ENCODE measurements at places on chromosomes 7 and 10.

- DNase-seq: no peak
These were observed 28.2 kb downstream of the PTPRE start for GRCh38 chr10:127935071-127935561.

GRCh38 chr7:39386718-39387117 is 179.5 kb upstream of the YAE1 start:
- no peak for DNase-seq

DNA sequence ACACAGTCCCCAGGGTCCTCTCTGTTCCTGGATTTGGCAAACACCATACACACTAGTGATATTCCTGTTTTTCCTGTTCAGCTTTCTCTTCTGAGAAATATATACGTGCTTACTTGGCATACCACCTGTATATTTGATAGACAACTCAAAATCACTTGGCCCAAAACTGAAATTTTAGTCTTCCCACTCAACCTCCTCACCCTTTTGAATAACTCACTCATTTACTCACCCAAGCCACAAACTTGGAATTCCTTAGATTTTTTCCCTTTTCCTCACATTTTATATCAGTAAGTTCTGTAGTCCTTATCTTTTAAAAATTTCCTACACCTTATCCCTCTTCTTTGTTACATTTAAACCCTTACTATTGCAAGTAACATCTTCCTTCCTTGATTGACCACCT is 143.4 kb downstream of the PPP1R3A start:
- no peak for DNase-seq

GRCh38 chr7:130921391-130922180 is 187.6 kb upstream of the KLF14 start:
- no peak for DNase-seq

DNA sequence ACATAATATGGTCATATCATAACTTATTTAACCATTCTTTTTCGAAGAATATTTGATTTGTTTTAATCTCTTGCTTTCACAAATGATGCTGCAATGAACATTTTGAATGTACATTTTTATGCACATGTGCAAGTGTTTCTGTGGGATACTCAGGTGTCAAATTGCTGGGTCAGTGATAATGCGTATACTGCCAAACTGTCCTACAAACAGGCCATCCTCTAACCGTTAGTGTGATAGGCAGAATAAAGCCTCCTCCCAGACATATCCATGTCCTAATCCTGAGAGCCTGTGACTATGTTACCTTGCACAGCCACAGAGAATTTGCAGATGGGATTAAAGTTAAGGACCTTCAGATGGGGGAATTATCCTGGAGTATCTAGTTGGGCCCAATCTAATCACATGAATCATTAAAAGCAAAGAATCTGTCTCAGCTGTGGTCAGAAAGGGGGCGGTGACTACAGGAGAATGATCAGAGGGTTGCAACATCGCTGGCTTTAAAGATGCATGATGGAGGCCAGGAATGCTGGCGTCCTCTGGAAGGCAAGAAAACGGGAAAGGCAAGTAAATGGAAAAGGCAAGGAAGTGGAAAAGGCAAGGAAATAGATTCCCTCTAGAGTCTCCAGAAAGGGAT is 46.7 kb downstream of the FZD1 start:
- DNase-seq: no peak

- no peak for DNase-seq
These were observed 47.3 kb downstream of the PIP4K2A start for GRCh38 chr10:22667093-22667480.

DNA sequence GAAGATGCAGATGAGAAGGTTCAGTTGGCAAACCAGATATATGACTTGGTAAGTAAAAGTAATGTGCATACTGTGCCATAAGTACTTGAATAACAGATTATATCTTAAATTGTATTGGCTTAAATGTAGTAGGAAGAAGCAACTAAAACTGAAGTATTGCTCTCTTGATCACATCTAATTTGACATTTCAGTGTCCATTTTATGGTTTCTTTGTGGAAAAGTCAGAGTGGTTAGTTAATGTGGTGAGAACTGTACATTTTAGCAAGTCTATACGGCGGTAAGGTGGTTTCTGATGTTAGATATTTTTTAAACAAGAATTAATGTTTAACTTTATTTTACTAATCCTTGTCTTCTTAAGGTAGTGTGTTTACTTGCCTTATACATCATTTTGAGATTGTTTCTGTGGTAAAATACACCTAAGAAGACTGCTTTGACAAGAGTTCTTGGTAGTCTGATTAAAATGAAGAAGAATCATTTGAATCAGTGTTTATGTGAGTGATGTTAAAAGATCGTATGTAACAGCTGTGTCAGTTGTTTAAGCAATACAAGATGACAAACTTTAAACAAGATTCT is 5.1 kb downstream of the ING3 start:
- DNase-seq: peak; percentile 66

- no peak for DNase-seq
These were observed 25.6 kb upstream of the GRID1 start for GRCh38 chr10:86391986-86392722.

- DNase-seq: peak; percentile 25
These were observed at the start of gene FAM13C for GRCh38 chr10:59362144-59362958. Gene FAM13C (minus strand): TSS chr10:59362549. CDS start chr10:59362460, 89 bp downstream.

GRCh38 chr7:157528785-157529341 is 192.1 kb downstream of the DNAJB6 start:
- DNase-seq: no peak

DNA sequence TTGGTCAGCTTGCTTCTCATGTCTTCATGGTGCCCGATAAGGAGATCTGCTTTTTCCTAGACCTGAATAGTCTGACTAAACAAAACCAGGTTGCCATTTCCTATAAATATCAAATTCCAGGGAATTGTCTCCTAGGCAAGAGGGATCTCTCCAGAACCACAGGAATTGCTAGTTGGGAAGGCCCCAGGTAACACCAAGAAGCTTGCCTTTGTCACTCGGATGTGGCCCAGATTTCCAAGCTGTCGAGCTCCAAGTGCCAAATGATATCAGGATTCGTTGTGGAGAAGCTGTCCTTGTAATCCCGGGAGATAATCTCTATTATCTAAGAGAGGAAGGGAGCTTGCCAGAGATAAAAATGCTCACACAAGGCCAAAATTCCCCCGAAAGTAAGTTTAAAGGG is 1288.5 kb upstream of the AUTS2 start:
- DNase-seq: no peak

- peak; percentile 8 for DNase-seq
These were observed 44.3 kb downstream of the MACC1 start for GRCh38 chr7:20172736-20173334.

GRCh38 chr7:38628630-38629385 is 2.4 kb downstream of the AMPH start:
- DNase-seq: no peak

DNA sequence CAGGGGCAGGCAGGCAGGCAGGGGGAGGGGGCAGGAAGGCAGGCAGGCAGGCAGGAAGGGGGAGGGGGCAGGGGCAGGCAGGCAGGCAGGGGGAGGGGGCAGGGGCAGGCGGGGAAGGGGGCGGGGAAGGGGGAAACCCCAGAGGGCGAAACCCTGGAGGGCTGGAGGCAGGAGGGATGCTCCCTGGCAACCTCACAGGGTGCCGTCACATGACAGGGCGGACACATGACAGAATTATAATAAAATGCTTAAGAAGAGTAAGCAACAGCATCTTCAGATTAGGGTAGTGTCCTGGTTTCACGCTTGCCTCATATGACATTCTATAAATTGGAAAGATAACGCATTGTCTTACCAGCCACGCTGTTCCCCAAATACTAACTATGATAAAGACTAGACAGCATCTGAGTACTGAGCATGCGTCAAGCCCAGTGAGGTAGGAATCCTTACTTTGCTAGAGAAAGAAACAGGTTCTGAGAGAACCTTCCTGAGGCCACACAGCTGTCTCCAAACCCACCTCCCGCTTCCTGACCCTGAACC is 131.6 kb downstream of the DIP2C start:
- DNase-seq: no peak

DNA sequence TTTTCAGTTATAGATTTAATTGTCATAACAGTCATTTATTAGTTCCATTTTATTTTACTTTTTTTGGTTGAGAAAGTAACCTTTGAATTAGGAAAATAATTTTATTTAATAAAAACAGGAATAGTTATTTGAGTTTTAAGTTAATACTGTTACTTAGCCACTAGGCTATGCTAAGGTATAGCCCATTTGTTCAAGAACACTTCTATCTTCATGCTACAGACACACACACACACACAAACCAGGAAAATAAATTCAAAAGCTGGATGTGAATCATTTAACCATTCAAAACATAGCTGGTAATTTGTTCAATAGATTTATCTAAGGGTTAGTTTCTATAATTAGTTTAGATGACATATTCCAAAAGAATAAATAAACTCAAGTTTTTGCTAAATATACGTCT is 148.4 kb downstream of the RNF133 start:
- no peak for DNase-seq

GRCh38 chr7:17942231-17942630 is 1.9 kb upstream of the SNX13 start:
- DNase-seq: no peak

DNA sequence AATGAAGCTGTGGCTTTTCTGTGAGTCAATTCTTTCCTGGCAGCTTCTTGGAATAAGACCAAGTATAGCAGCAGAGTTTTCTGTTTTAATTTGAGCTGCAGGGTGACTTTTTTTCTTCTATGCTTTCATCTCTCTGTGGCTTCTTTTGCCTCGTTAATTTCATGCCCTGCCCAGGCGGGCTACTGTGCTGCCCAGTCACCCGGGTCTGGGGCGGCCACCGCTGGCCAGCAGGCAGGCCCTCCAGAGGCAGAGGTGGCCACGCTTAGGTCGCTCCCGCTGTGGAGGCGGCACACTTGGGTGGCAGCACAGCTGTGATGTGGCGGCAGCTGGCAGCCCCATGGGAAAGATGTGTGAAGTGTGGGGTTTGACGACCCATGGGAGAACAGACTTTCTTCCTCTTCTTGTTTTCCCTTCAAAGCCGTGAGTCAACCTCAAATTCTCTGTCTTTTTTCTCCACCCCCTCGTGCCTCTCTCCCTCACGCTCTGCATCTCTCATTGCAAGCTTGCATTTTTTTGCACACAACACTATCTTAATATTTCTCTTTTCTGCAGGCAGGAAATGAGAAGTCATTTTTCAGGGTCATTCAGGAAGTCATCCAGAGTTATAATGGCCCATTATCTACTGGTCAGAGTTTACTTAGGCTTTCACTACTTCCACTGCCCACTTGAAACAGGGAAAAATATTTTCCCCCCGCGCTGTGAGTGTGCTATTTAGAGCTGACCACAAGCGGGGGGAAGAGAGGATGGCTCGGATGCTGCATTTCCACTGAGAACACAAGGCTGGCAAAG is 67.8 kb downstream of the EGFR start:
- peak; percentile 25 for DNase-seq

- no peak for DNase-seq
These were observed 1.7 kb upstream of the VGF start for GRCh38 chr7:101166909-101167644.

DNA sequence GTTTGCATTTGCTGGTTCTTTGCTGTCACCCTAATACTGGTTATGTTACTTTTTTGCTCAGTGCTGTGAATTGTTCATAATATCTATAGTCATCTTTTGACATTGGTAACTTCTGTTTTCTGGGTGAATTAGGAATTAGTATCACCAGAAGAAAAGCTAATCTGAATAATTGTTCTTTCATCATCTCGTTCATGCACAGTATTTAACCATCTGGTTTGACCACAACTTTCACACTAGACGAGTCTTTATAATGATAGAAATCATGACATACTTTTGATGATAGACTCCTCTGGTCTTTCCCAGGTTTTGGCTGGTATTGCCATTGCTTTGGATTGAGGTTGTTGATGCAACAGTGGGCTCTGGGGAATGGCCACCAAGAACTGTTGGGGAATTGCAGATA is 25.1 kb downstream of the SGPL1 start:
- DNase-seq: no peak

- DNase-seq: no peak
These were observed 24.2 kb downstream of the PIP4K2A start for GRCh38 chr10:22690158-22690557.

DNA sequence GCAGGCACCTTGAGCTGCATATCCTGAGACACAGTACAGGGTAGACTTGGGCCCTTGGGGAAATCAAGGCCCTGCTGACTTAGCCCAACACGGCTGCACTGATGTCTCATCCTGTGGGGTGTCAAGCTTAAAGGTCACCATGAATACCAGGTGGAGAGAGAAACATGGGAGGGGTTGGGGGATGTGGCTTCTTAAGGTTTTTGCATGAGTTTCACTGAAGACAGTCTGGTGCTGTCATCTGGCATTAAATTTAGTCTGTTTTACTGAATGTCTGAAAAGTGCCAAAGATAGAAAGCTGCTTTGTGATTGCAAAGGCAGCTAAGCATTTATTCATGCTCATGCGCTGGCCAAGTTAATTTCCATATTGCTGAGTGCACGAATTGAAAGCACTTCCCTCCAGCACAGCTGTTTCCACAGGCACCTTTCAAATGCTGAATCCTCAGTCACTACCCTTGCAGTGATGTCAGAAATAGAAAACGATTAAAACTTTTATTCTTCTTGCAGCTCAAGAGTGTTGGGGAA is 102.1 kb downstream of the OSBPL3 start:
- DNase-seq: peak; percentile 23

DNA sequence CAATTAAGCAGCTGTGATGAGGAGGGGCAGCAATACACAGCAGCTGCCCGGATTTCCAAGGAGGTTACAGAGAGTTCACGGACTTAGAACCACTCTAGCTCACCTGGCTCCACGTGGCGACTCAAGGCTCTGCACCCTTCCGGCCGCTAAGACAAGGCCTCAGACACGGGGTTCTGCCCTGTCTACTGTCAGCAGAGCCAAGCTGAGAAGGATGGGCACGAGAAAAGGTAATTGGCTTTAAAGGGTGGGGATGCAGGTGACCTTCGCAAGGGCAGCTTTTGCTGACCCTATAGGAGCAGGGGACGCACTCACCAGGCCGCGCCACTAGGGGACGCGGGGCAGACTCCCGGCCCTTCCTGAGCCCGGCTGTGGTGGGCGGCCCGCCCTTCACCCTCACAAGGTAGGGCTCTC is 152.4 kb downstream of the KIF20B start:
- DNase-seq: no peak

DNA sequence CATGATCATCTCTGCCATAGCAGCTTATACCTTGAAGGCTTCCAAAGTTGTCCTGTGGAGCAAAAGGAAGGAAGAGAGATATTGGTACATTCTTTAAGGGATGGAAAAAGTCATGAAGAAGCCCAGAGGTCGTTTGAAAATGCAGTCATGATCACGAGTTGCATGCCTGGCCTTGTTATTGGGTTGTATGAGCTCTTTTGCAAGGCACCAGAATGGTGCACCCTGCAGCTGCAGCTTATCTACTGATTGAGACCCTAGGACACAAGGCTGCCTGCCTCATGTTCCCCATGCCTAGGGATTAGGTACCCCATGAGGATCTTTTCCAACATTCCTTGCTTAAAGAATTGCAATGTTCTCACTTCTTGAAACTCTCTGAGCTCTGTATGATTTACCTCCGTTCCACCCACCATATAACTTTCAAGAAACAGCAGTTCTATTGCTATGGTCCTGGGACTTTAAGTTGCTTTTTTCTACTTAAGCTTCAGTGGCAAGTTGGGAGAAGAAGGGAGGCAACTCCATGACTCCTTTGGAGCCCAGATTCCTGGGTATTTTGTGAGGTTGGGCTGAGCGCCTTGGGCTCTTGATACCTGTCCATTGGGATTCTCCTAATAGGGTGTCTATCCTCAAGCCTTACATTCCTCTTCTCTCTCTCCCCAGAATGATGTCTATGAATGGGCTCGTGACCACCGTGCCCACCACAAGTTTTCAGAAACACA is 6.9 kb downstream of the SCD start:
- DNase-seq: no peak

GRCh38 chr7:87961754-87962153 is 27.7 kb downstream of the ADAM22 start:
- DNase-seq: no peak

Measured in activated CD4-positive, alpha-beta T cell treated with anti-CD3 and anti-CD28 coated beads, Interleukin-2, amount 50 U/mL, for 16 hours (primary cell).